Activated naive CD4-positive, alpha-beta T cell (primary cell): ENCODE measurements at places on chromosomes 1 and 21.

- DNase-seq: no peak
Observed at GRCh38 chr1:44999232-44999631, 11.9 kb downstream of the HECTD3 start.

DNA sequence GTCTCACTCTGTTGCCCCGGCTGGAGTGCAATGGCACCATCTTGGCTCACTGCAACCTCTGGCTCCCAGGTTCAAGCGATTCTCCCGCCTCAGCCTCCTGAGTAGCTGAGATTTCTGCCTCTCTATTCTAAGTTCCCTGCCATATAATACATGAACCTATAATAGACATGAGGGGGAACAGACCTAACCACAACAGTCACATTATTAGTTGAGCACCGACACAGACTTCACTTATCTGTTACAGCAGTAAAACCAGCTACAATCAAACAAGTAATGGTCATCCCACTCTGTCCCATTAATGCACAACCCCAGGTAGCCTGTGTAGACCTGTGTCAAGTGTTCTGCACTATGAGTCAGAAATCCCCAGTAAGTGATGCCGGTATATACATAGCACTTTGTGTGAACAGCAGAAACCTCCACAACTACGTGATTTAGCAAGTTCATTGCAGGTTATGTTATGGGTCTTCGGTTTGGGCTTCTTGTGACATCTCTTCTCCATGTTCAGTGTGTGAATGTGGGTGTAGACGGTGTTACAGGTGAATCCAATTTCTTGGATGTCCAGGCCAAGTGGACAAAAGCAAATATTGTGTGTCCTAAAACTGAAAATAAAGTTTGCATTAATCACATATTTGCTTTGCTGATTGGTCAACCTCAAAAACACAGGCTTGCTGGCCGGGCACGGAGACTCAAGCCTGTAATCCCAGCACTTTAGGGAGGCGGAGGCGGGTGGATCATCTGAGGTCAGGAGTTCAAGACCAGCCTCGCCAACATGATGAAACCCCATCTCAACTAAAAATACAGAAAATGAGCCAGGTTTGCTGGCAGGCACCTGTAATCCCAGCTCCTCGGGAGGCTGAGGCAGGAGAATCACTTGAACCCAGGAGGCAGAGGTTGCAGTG, 3.6 kb downstream of the MMACHC start:
- DNase-seq: no peak

DNA sequence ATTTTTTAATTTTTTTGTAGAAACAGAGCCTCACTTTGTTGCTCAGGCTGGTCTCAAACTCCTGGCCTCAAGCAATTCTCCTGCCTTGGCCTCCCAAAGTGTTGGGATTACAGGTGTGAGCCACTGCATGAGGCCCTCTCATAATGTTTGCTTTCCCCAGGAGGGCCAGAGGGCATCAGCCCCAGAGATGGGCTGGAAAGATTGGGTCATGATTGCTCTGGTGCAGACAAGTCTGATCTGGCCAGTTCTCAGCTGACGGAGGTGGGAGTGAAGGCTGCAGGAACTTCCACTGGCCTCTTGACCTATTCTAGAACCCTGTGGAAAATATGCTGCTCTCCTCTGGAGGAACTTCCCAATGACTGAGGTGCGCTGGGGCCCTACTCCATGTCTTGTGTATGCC, 43.4 kb upstream of the RD3 start:
- DNase-seq: no peak

- DNase-seq: no peak
Observed at GRCh38 chr1:54615531-54616279, 7.6 kb downstream of the FAM151A start.
